ENCODE measurements at places on chromosomes 4 and X. TPM values are rescaled to one million over a fixed set of nuclear protein-coding genes. Genes with fewer than 3 reads are reported as not detected.

The P2RY8 gene
- 0.67 TPM for total RNA-seq

The SOX3 gene
- total RNA-seq = not detected

The SPANXB1 gene
- not detected for total RNA-seq

The C1QTNF7 gene
- not detected for total RNA-seq

The TLR3 gene
- 8.1 TPM for total RNA-seq

The GJB1 gene
- total RNA-seq = not detected

The STATH gene
- total RNA-seq = not detected

The PFKFB1 gene
- not detected for total RNA-seq

The FHDC1 gene
- total RNA-seq = 0.10 TPM

The SSX3 gene
- total RNA-seq = not detected

The RTL3 gene
- 0.20 TPM for total RNA-seq

The PAGE2B gene
- not detected for total RNA-seq

The NPY1R gene
- total RNA-seq = not detected

The TACC3 gene
- total RNA-seq = 78.8 TPM

The DIPK2B gene
- total RNA-seq = 154 TPM

The KLKB1 gene
- not detected for total RNA-seq

The SYP gene
- total RNA-seq = 0.27 TPM

The RNF175 gene
- not detected for total RNA-seq

The SPACA5 gene
- not detected for total RNA-seq

The PDGFC gene
- 4.0 TPM for total RNA-seq

The ADH6 gene
- total RNA-seq = not detected

The LANCL3 gene
- total RNA-seq = 3.5 TPM

The BCORL1 gene
- 2.5 TPM for total RNA-seq

The SMIM31 gene
- not detected for total RNA-seq

The ZBTB33 gene
- 14.3 TPM for total RNA-seq

The MAGEA12 gene
- total RNA-seq = not detected

The BTC gene
- 0.34 TPM for total RNA-seq

All from mammary microvascular endothelial cell (primary cell).